GM03348 (cell line): ENCODE measurements at places on chromosomes 12 and 14.

- no peak for DNase-seq
These were observed 40.1 kb upstream of the MAX start for GRCh38 chr14:65142429-65142828.

- no peak for DNase-seq
These were observed 222.3 kb upstream of the NAV3 start for GRCh38 chr12:77608271-77608824.

- DNase-seq: peak; percentile 46
These were observed 371 bp downstream of the CHD8 start for GRCh38 chr14:21455592-21455911.

DNA sequence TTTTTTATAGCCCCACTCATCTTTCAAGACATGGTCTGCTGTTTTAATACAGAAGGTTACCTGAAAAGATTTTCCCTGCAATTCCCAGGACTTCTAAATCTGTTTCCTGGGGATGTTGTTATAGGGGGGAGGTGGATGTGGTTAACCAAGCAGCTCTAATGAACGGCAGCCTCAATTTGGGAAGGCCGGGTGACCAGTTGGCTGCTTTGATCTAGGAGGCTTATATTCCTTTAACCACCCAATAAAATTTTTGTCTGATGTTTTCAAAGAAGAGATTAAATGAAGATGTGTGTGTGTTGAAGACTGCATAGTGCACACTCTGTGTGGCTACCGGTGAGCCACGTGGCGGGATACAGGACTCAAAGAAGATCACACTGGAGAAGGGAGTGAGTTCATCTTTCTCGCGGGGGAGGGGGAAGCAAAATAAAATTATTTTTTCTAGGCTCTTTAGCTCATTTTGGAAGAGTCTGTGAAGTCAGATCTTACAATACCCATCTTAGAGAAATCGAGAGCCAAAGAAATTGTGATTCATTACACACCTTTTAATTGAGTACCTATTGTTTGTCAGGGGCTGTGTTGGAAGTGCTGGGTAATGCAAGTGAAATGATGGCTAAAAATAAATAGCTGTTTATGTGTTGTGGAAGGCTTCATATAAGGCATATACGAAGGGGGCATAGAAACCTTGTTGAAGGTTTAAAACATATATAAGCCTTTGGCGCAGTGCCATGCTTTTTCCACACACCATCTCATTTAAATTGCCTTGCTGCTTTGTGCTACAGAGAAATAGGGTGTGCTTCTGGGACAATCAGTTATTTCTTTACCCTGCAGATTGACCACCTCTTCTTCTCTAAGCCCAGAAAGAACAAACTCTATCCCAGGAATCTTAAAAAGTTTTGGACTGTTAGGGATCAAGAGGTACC, 18.5 kb downstream of the ELK3 start:
- no peak for DNase-seq

DNA sequence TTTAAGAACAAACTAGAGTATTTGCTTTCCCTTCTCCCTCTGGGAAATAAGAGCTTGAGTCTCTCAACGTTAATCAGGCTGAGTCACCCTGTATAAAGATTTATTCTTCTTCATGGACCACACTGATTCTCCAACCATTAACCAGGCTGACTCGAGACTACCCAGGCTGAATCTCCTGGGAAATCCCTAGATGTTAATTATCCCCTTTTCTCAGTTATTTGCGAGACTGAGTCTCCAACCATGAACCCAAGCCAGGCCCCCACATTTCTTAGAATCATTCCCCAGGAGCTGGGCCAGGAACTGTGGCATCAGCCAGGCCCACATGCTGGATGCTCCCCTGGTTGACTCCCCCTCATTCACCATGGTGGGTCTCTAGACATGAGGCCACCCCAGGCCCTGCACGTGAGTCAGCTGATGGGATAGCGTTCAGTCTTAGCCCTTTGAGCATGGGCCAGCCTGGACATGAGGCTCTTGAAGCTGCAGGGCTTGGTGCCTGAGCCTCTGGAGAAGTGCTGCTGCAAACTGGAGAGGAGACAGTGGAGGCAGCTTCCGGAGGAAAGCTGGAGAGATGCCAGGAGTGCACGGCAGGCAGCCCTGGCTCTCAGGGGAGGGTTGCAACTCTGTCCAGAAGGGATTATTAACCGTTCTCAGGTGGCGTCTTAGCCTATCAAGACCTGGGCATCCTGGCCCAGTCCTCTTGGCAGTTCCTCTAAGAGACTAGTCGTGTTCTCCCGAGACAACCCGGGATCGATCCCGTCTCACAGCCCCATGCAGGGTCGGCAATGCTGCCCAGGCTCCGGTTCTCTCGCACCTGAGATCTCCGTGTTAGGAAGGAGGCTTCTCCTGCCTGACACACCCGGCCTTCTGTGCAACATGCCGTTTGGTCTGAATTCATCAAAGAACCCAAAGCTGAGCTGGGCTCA, 296.6 kb downstream of the ADGRD1 start:
- no peak for DNase-seq

- peak; percentile 100 for DNase-seq
These were observed at the start of gene FBRSL1 for GRCh38 chr12:132489602-132490266. TSS of gene FBRSL1 (plus strand) at chr12:132490151.

DNA sequence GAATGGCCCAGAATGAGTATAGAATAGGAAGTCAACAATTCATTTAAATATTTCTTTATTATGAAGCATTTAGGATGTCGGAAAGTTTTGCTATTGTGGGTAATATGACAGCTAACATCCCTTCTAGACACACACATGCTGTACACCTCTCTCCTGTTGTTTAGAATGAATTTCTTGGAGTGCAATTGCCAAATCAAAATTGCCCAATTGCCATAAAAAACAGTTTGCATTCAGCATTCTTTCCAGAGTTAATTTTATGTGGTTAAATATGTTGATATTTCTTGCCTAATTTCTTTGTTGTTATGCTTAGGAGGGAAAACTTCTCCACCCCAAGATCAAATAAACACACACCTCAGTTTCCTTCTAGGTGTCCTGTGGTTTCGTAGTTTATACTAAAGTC, 16.9 kb upstream of the SMCO2 start:
- DNase-seq: no peak

GRCh38 chr14:61866932-61867920, 105.0 kb downstream of the SNAPC1 start:
- no peak for DNase-seq

DNA sequence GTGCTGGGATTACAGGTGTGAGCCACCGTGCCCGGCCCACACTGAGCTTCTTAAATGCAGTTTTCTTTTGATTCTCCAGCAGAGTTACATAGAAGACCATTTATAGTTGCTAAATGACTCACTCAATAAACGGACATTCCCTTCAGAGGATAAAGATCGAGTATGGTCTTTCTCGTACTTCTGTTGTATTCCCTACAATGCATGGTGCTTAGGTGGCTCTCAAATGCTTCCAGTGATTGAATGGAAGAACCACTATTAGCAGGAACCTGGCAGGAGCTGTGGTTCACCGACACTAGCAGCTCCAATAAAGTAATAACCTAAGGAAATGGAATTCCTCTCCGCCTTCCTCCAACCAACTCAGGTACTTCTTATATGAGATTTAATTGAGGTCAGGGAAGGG, 3.9 kb upstream of the GPRC5A start:
- no peak for DNase-seq

DNA sequence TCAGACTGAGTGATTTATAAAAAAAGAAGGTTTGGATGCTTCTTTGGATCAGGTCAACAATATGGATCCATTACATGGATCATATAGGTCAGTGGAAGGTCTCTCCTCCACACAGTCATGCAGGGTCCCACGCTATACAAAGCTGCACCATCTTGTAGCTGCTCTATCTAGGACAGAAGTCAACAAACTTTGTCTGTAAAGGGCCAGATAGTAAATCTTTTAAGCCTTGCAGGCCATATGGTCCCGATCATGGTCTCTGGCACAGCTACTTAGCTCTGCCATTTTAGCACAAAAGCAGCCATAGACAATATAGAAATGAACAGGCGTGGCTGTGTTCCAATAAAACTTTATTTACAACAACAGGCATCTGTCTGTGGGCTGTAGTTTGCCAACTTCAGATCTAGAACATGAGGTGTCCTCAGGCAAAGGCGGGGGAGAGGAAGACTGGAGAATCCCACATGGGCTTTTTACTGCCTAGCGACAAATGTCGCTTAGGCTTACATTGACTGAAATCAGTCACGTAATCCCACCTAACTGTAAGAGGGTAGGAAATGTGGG, 36.7 kb downstream of the TMEM233 start:
- DNase-seq: no peak

DNA sequence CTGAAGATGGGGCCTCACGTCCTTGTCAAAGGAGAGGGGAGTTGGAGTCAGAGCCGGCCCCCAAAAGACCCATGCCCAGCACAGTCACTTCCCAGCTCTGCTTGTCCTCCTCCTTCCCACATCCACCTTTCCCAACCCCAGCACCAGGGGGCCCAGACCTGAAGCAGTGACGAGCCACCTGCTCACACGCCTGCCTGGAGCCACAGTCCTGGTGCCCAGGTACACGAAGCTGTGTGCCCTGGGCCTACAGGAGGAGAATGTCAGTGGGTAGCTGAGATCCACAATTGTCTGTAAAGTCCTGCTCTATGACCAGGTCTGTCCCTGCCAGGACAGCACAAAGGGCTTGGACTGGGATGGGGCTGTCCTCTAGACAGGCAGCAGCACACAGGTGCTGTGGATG, 126.8 kb upstream of the PZP start:
- DNase-seq: no peak

GRCh38 chr12:72071030-72071429, 132.4 kb downstream of the TPH2 start:
- DNase-seq: no peak

GRCh38 chr12:3107071-3107583, 29.9 kb downstream of the TSPAN9 start:
- no peak for DNase-seq

GRCh38 chr12:53507603-53507885, 260 bp upstream of the NPFF start:
- no peak for DNase-seq

DNA sequence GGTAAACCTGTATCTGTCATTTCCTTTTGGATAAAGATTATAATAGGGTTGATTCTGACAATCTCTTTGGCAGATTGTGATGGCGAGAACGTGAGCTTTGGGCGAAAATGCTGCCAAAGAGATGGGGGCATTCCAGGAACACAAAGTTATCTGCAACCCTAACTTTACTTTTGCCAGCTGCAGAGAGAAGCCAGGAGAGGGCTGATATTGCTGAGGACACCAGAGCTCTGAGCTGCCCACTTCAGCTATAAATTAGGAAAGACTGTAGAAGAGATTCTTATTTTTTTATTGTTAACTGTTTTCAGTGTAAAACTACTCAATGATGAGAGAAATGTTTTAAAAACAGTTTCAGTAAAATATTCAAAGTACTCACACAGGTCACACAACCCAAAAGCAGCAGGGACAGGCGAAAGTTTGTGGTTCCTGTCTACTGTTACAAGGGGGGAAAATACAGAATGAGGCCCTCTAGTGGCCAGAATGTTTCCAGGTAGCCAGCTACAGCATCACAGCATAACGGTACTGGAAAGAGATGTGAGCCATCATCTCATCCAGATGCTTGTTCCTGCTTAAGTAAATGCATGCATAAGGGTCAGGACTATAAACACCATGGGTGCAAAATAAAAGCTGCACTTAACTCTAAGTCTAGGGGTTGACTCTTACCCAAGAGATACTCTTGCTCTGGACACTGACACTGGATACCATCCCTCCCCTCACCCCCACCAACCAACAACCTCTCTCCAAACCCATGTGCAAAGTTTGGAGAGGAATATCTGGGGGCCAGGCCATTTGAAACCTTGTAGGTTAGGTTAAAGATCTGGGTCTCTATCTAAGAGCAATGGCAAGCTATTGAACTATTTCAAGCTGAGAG, 498.4 kb downstream of the RMST start:
- DNase-seq: peak; percentile 2

DNA sequence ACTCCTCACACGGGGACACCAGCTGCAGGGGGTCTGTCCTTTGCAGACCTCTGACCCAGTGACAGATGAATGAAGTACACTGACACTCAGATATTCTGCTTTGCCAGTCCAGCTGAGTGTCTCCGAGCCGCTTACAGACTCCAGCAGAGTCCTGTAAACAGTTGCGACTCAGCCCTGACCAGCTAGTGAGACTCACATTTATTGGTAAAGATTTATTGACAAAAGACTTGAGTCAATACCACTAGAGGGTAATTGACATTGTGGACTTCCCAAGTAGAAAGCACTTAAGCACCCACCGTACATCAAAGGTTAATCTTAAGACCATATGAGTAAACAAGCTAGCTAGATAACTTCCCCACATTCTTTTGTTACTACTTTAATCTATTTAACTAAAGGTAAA, 9.8 kb upstream of the FKBP4 start:
- DNase-seq: no peak

DNA sequence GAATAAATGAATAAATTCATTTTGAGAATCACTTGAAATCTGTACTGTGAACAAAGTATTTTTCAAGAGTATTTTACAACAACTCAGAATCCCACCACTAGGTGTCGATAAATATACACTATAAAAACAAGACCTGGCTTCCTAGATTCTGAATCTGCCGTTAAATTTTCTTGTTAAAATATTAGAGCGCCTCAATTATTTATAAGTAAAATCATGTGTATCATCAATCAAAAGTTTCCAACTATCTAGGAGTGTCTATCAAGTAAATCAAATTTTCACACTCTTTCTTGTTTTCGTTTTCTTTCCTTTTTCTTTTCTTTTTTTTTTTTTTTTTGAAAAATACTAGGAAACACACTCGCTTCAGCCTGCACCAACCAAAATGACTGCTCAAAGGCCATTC, 179.2 kb upstream of the DCN start:
- DNase-seq: peak; percentile 41

DNA sequence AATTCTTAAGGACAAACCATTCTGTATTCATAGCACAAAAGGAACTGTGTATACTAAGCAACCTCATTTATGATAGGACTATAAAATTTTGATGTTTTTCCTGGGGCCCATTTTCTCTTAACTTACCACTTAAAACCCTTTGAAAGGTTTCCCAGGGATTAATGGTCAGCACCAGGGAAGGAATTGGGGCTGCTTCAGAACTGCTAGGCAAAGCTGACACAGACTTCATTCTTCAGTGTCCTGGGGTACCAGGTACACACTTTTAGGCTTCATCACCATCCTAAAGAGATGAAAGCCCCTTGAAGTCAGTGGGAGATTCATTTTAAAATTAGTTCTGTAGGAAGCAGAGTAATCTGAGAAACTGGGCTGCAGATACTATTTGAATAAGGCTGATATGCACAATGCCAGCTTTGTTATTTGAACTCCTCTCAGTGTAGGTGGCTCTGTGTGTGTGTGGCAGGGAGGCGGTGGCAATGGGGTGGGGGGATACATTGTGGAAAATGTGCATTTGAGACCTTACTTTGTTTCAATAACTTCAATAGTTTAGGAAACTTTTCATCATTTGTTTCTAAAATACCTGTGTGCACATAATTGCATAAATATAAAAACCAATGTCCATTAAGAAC, 329.3 kb upstream of the DCN start:
- no peak for DNase-seq

DNA sequence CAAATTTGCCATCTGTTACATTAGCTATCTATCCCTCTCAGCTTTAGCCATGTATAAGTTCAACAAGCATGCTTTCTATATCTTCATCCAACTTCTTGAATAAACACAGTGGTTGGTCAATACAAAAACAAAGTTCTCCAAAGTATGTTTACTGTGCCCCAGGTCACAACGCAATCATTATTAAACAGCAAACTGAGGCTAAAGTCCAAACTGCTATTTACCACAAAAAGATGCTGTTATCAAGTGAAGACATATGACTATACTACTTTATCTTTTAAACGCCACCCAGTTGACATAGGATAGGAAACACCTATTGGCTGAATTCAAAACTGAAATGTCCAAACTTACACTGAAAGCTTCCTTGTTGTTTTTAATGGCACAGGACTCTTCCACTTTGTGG, 11.7 kb downstream of the ZCCHC8 start:
- DNase-seq: no peak
